ENCODE measurements at places on chromosomes 12 and 14. TPM values are rescaled to one million over a fixed set of nuclear protein-coding genes. Genes with fewer than 3 reads are reported as not detected.
A peak's percentile ranks its signal among the peaks of the same experiment; 100 is the strongest.

Gene CACNA1C
- 3.8 TPM for polyA plus RNA-seq

Gene KRT6C
- polyA plus RNA-seq = not detected

Gene LAG3
- polyA plus RNA-seq = 0.36 TPM

- peak; percentile 61 for DNase-seq
Measured at GRCh38 chr12:119115296-119115905, 63.3 kb upstream of the HSPB8 start.

GRCh38 chr14:51938137-51938536 lies 51.2 kb upstream of the RTRAF start:
- no peak for DNase-seq

- no peak for DNase-seq
Measured at GRCh38 chr14:89451229-89451628, 34.2 kb upstream of the FOXN3 start.

- peak; percentile 27 for DNase-seq
Measured at GRCh38 chr12:25130741-25131188, 64.2 kb downstream of the DNAI7 start.

- DNase-seq = no peak
Measured at GRCh38 chr14:76375484-76375883, 453 bp upstream of the ESRRB start.

DNA sequence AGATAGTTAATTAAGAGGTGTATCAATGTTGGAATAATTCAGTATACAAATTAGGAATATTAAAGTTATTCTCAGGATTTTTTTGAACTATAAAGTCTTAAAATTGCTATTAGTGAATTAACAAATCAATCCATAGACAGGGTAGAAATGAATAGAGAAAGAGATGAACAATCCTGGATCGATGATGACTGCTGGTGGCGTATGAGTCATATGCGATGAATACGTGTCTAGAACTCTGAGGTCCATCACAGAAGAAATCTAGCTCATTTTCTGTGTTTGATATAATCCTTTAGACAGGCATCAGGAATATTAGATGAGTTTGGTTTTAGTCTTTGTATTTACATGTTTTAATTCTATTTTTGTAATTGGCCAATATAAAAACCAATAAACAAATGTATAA lies 85.4 kb upstream of the RTL1 start:
- no peak for DNase-seq

DNA sequence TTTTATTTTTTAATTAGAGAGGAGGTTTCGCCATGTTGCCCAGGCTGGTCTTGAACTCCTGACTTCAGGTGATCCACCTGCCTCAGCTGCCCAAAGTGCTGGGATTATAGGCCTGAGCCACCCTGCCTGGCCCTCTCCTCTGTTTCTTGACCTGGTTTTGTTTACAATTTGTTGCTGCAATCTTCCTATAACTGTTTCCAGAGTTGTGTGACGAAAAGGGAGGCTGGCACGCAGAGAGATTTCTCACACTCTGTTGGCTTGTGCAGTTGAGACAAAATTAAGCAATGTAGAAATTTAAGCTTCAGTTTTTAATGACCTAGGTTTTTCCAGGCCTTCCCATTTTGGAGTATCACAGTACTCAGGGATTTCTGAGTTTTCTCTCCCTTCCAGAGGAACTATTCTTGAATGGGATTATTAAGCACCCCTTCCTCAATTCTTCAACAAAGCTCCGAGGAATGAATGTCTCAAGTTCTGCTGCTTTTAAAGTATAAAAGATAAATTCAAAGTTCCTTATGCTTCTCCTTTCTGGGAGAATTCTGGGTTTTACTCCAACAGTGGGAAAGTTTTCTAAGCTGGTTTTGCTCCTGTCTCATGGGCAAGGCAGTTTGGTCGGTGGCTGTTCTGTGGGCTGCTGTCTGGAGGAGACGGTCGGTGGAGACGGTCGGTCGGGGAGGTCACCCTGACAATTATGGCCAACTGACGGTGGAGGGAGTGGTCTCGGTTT lies 20.4 kb upstream of the FOS start:
- peak; percentile 85 for DNase-seq
